ELR (cell line): ENCODE measurements at places on chromosomes 12 and 14.

- no peak for DNase-seq
Observed at GRCh38 chr14:39160494-39160893, 9.6 kb downstream of the TRAPPC6B start.

DNA sequence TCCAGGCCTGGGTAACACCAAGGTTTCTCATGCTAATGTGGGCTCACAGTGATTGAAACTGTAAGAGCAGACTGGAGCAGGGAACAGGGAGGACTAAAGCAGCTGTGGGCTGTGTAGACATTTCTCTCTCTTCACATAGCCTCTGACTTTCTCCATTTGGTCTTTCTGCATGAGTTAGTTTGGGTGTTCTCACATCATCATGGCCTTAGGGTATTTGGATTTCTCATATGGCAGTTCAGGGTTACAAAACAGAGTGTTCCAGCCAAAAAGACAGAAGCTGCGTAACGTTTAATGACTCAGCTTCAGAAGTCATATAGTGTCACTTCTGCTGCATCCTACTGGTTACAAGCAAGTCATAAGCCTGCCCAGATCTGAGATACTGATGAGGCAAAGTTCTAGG is 52.0 kb upstream of the OSBPL8 start:
- peak; percentile 95 for DNase-seq

DNA sequence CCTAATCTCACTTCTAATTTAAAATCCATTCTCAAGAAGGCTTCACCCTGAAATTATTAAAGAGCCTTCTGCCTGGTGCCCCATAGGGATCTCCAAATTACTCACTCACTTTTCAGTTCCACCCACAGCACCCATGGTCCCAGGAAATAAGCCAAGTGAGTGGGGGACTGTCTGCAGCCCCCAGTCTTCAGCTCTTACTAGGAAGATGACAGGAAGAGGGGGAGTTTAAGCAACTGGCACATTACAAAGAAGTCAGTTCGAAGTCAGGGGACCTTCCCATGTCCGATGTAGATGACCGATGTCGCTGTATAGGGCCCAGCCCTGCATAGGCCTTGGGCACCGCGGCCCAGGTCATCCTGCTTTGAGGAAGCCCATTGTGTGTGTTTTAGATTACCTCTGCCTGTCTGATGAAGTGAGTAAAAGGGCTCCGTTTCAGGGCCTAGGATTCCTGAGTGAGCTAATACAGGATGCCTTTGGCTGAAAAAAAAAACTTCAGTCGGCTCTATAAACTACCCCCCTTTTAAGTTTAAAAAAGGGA is 1.9 kb downstream of the ACTN1 start:
- no peak for DNase-seq

- no peak for DNase-seq
Observed at GRCh38 chr12:104466709-104467345, 10.1 kb downstream of the CHST11 start.

GRCh38 chr12:41234692-41235091 is 46.6 kb downstream of the PDZRN4 start:
- DNase-seq: no peak

GRCh38 chr12:122855928-122856831 is 20.9 kb downstream of the HIP1R start:
- DNase-seq: no peak

GRCh38 chr12:113485330-113485729 is 13.7 kb upstream of the LHX5 start:
- DNase-seq: no peak

GRCh38 chr12:110270125-110270962 is 10.7 kb upstream of the ATP2A2 start:
- peak; percentile 49 for DNase-seq

DNA sequence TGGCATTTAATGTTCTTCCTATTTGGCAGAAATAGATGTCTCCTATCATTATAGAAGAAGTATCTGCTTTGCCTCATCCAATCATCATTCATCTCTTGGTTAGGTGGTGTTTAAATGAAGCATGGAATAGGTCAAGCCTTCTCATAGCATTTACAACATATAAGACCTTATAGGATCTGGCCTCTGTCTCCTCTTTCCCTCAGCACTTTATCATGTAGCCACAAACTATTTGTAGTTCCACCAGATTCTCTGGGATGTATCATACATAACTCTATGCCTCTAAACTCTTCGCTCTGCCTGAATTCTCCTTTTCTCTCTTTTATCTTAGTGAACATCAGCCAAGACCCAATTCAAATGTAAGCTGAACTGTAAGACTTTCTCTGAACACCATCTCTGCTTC is 20.7 kb downstream of the NAA25 start:
- DNase-seq: no peak

DNA sequence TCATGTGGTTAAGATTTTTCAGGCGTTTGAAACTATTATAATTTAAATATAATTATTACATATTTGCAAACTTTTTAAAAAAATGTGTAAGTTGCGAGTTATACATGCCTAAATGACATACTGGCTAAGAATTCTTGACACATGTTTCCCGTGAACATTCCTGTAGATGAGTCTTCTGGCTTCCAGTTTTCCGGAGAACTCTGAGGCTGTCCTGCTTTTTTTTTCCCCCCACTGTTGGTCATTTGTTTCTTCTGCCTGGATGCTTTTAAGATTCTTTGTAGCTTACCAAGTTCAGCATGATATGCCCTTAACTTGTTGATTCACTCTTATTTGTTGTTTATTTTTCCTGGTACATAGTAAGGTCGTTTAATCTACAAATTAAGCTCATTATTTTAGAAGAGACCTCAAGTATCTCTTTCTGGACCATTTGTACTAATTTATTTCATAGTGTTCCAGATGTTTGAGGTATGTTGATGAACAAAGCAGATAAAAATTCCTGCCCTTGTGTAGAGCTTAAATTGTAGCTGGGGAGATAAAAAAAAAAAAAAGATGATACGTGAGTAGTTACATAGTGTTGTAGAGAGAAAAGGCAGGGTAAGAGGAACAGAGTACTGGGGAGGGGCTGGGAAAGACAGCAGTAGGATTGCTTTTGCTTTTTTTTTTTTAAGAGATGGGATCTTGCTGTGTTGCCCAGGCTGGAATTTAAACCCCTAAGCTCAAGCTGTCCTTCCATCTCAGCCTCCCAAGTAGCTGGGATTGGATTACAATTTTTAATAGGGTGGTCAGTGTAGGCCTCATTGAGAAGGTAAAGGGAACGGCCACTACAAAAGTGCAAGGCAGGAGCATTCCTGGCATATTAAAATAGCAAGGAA is 32.8 kb downstream of the ARHGAP5 start:
- peak; percentile 88 for DNase-seq

- DNase-seq: no peak
Observed at GRCh38 chr12:131082290-131083194, 128.8 kb downstream of the ADGRD1 start.

GRCh38 chr12:13719986-13720385 is 261.4 kb downstream of the GRIN2B start:
- DNase-seq: no peak

DNA sequence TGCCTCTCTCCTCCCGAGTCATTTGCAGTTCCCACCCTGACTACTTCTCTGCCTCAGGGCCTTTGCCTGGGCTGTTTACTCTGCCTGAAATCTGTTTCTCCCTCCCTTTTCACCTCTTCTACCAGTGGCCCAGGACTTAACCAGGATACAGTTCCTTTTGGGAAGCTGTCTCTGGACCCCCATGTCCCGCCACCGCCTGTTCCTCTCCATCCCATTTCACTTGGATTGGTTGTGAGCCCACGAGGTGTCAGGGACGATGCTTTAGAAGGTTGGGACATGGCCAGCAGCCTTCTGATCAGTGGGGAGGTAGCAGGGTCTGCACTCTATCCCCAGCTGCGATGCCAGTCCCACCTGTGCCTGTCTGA is 51.8 kb downstream of the FAM222A start:
- no peak for DNase-seq

- peak; percentile 89 for DNase-seq
Observed at GRCh38 chr12:50620109-50620977, 115.6 kb downstream of the DIP2B start.

- DNase-seq: no peak
Observed at GRCh38 chr12:58976146-58976545, 55.8 kb upstream of the LRIG3 start.

DNA sequence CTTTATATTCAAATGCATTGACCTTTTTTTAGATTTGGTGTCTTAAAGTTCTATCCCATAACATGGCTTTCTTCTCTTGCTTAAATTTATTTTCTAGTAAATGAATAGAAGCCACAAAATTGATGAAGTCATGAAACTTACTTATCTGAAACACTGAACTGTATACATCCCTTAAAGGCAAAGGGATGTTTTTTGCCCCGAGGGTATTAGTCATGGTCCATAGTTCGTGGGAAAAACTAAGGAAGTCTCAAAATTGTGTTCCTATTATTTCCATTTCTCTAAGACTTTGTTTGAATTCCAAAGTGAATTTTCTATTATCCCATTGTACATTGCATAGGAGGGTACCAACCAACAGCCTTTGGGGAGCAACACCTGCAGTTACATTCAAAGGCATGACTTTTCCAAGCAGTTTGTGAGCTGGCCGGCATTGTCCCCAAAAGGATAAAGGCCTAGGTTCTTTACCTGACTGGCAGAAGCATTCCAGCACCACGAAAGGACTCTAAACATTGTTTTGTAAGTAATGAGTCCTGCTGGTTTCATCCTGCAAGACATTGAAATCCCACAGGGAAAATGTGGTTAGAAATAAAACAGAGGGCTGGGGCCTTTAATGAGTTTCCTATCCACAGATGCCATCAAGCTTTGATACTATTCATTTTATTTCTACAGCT is 473.5 kb downstream of the PRKD1 start:
- DNase-seq: peak; percentile 64

GRCh38 chr12:95887311-95887710 is 28.6 kb downstream of the SNRPF start:
- DNase-seq: no peak

DNA sequence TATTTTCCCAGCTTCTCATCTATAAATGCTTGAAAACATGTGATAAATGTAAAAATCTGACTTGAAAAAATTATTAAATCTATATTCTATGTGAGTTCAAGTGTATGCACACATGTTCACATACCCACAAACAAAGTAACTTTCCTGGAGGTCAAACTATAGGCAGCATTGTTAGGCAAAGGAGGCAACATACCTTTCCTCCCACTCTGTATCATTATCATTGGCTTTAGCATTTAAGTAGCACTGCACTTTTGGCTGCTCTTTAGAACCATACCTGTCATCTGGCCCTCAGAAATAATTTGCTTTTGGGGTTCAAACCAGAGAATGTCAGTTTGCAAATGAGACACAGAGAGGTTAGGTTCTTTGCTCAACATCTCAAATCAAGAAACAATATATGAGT is 102.4 kb upstream of the CCDC196 start:
- DNase-seq: no peak

GRCh38 chr14:100434033-100434601 is 111.0 kb downstream of the SLC25A47 start:
- DNase-seq: no peak

- DNase-seq: no peak
Observed at GRCh38 chr14:55574988-55575387, 5.0 kb upstream of the KTN1 start.

DNA sequence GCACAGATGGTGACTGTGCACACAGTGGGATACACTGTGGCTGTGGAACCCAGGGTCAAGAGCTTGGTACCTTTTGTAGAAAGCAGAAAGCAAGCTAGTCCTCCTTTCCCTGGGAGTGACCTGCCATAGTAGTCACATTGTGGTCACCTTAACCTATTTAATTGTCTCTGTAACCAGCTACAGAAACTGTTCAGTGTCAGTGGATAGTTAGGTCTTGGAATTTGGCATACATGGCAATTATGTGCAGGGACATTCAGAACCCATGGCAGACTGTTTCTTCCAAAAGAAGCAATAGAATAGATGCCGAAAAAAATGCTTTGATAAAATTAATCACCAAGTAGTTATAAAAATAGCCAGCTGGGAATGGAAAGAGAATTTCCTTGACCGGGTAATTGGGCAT is 30.4 kb downstream of the PPHLN1 start:
- no peak for DNase-seq

- DNase-seq: peak; percentile 61
Observed at GRCh38 chr14:90301668-90302090, 30.1 kb downstream of the NRDE2 start.

DNA sequence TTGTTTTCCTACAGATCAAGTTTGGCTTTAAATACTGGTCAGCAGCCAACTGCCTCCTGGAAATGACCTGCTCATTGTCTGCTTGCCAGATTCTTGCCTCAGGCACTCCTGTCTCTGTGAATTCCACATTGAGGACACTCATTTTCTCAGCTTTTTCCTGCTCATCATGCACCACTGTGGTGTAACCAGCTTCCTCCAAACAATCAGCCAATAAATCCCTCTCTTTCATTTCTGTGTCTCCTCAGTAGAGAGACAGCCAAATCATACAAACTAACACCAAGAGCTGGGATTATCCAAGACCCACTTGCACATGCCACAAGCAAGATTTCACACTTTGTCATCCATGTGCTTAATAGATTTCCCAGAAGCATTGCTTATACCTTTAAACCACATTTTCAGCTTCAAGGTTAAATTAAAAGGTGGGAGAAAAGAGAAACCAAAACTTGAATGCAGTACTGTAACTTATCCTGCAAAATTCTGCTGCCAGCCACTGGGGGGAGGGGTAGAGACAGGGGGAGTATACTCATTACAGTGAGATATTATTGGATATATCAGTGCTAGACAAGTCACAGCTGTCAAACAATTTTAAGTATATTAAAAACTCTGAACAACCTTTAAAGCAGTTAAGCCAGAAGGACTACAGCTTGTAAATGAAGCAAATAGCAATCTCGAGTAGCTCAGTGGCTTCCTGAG is 105.0 kb downstream of the PPP2R5E start:
- peak; percentile 91 for DNase-seq

GRCh38 chr14:93230539-93230938 is 23.5 kb downstream of the UBR7 start:
- no peak for DNase-seq

- no peak for DNase-seq
Observed at GRCh38 chr12:40552868-40553267, 139.4 kb upstream of the CNTN1 start.

- DNase-seq: no peak
Observed at GRCh38 chr12:68349921-68350606, 17.9 kb upstream of the MDM1 start.

DNA sequence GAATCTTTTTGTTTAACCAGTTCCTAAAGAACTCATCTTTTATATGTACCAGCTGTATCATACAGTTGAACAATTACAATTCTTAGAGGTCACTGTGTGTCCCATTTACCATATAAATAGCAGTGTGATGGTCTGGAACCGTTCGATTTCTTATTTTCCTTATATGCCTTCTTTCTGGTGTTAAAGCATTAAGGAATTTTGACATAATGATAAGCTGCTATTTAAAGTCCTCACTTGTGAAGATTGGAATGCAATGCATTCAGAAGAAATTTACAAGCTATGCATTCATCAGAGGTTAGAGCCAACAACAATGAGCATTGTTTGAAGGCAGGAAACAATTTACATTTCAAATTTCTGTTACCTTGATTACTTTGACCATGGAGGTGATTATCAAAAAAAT is 80.0 kb upstream of the PRICKLE1 start:
- DNase-seq: no peak

DNA sequence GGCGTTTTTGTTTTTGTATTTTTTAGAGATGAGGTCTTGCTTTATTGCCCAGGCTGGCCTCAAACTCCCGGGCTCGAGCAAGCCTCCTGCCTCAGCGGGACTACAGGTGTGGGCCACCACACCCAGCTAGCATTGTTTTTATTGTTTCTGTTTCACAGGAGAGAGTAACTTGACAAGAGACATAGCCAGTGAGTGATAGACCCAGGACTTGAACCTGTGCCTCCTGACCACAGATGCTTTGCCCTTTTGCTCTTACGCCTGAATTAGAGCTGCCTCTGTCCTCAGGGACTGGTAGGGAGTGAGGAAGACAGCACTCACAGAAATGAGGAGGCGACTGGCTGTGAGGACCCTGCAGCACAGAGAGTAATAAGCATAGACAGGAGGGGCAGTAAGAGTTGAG is 2.3 kb downstream of the EVL start:
- no peak for DNase-seq
